Right ventricle myocardium inferior (tissue), 1 donor: ENCODE measurements at places on chromosomes 11 and 22.

DNA sequence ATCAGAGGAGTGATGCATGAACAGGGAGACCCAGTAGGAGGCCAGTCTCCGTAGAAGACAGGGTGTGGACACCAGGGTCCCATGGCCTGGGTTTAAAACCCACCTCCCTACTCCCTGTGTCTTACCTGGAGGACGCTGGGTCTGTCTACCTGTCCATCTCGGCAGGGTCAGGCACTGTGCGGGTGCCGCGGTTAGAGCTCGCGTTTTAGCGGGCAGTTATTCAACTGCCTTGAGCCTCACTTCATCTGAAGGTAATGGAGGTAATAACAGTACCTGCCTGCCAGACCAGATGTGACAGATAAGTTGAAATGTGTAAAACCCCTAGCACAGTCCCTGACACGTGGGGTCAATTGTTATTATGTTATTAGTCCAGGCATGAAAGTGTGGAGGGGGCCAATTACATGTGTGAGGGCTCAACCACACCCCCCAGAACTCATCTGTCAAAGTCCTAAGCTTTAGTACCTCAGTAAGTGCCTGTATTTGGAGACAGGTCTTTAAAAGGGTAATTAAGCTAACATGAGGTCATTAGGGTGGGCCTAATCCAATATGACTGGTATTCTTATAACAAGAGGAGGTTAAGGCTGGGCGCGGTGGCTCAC lies 8.1 kb upstream of the UPK3A start:
- DNase-seq = no peak

DNA sequence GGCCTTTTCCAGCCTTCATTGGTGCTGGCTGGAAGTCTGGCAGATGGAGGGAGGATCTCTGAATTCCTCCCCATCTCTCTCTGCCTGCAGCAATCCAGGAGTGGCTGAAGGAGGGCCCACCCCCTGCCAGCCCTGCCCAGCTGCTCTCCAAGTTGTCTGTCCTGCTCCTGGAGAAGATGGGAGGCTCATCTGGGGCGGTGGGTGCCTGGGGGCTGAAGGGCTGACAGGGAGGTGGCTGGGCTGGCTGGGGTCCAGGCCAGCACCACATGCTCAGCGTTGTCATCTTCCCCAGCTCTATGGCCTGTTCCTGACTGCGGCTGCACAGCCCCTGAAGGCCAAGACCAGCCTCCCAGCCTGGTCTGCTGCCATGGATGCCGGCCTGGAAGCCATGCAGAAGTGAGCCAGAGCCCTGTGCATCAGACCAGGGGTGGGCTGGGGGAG lies 12.2 kb downstream of the TKFC start:
- peak; percentile 61 for DNase-seq

- peak; percentile 39 for DNase-seq
These were observed 1.7 kb upstream of the MUC5B start for GRCh38 chr11:1220941-1221721.

GRCh38 chr22:19694696-19695095 lies 19.6 kb upstream of the SEPTIN5 start:
- no peak for DNase-seq

DNA sequence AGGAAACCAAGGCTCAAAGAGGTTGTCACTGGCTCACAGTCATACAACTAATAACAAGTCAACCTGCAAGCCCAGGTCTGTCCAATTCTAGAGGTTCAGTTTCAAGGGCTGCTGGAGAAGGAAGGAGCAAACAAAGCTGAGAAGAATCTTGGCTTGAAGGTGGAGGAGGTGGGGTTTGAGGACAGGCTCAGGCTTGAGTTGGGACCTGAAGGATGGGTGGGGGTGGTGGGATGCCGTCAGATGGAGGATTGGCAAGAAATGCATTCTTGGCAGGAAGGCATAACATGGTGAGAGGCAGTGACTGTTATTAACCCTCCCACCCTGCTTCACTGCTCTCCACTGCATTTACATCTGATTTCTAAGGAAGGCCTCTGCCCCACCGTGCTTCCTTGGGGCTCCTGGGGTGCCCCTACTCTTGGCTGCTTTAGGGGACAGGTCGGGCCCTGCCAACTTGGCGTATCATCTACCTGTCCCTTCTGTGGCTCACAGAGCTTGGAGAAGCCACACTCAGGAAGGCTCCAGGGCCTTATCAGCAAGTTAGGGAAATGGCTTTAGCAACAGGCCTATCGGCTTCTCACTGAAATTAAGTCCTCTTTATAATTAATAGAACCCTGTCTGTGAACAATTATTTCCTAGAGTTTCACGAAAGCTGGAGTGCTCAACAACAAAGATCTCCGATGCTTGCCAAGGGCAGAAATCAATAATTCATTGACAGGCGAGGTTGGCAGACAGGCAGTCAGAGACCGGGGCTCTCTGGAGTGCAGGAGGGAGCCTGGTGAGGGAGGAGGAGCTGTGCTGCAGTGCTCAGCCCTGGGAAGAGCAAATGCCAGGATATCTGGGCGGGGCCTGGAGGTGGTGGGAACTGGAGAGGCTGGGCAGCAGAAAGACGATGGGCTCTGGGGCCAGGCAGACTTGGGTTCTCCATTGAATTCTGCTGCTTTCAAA lies 84.9 kb upstream of the NARS2 start:
- DNase-seq = no peak

- no peak for DNase-seq
These were observed 47.2 kb downstream of the PIWIL3 start for GRCh38 chr22:24727218-24727851.

DNA sequence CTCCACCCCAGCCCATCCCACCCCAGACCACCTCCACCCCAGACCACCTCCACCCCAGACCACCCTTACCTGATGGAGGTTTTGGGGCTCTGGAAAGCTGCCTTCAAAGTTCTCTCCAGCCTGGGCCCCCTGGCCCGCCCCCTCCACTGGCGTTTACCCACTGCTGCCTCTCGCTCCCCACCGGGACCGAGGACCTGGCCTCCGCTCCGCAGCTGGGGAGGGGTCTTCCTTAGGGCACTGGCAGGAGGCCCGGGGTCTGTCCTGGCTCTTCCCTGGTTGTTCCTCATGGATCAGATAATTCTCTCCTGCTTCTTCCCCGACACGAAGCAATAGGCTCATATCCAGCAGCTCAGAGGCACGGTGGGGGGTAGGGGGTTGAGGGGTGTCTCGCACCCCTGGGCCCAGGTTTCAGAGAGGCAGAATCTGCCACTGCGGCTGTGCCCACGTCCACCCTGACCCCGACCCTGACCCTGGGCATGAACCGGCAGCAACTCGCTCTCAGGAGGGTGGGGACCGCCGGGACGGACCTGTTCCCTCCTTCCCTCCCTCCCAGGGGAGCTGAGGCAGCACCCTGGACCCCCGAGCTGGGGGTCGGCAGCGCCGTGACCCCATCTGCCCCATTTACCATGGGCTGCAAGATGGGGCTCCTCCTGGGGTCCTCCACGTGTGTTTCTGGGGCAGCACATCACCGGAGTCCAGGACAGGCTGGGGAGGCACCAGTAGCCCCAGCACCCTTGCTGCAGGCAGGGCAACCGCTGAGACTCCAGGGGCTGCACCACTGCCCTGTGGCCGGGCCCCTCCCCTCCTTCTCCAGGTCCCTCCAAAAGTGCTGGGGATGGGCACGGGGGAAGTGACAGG lies 12.9 kb downstream of the KRTAP5-5 start:
- DNase-seq = peak; percentile 30

GRCh38 chr22:27962268-27963044 lies 43.4 kb upstream of the PITPNB start:
- peak; percentile 78 for DNase-seq

- DNase-seq = no peak
These were observed 273.4 kb downstream of the BRD1 start for GRCh38 chr22:49554296-49554625.

DNA sequence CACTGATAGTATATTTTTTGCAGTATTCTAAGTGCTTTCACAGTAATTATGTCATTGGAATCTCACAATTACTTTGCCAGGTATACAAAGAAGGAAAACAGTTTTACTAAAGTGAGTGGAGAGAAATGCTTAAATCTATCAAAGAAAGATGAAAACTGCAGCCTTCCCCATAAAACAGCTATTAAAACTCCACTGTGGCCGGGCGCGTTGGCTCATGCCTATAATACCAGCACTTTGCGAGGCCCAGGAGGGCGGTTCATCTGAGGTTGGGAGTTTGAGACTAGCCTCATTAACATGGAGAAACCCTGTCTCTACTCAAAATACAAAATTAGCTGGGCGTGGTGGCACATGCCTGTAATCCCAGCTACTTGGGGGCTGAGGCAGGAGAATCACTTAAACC lies 19.1 kb downstream of the OR51E1 start:
- no peak for DNase-seq

GRCh38 chr22:43274595-43275240 lies 68.5 kb downstream of the SCUBE1 start:
- DNase-seq = no peak

- no peak for DNase-seq
These were observed 22.8 kb downstream of the CTTN start for GRCh38 chr11:70421123-70421522.

DNA sequence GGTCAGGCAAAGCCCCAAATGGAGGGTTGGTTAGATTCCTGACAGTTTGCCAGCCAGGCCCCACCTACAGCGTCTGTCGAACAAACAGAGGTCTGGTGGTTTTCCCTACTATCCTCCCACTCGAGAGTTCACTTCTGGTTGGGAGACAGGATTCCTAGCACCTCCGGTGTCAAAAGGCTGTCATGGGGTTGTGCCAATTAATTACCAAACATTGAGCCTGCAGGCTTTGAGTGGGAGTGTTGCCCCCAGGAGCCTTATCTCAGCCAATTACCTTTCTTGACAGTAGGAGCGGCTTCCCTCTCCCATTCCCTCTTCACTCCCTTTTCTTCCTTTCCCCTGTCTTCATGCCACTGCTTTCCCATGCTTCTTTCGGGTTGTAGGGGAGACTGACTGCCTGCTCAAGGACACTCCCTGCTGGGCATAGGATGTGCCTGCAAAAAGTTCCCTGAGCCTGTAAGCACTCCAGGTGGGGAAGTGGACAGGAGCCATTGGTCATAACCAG lies 4.7 kb upstream of the TTC36 start:
- DNase-seq = no peak

DNA sequence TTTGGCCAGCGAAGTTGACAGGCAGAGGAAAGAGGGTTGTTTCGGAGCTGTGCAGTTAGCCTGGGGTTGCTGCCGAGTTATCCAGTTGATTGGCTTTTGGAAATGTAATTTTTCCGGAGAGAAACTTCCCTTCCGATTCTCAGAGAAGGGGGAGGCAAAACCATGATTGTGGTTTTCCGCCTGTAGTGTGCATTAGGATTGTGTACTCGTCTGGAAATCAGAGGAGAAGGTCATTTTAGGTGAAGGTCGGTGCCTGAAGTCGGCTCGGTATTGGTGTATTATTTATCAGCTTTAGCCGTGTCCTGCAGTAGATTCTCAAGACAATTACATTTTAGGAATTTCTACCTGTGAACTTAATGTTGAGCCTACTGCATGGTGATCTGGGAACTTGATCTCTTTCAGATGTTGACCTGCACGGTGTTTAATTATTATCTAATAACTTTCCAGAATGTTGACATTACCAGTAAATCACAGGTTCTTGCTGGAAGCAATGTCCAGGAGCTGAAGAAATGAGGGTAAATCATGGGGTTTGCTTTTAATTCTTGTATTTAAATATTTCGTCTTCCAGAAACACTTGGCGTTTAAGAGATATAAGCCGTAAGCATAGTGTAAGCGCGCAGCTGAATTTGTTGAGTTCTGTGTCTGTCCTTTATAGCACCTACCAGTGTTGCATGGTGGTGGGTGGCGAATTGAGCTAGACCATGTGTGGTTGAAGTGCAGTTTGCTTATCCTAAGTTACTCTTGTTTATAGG lies 1.3 kb downstream of the ARHGEF12 start:
- DNase-seq = no peak

- peak; percentile 81 for DNase-seq
These were observed 663.7 kb upstream of the B3GAT1 start for GRCh38 chr11:135075740-135076139.

- DNase-seq = no peak
These were observed 109.5 kb downstream of the BBOX1 start for GRCh38 chr11:27150098-27150497.

- DNase-seq = peak; percentile 51
These were observed 12.6 kb downstream of the TCIRG1 start for GRCh38 chr11:68051191-68052136.
